ENCODE measurements at places on chromosomes 1 and 21. TPM values are rescaled to one million over a fixed set of nuclear protein-coding genes. Genes with fewer than 3 reads are reported as not detected.

TTC34 gene
- total RNA-seq, result 0.27 TPM

- no peak for ATAC-seq
Observed at GRCh38 chr1:3743421-3743820, 8.8 kb upstream of the CCDC27 start.

- ATAC-seq, result no peak
Observed at GRCh38 chr1:202227997-202228401, 34.4 kb downstream of the LGR6 start.

GRCh38 chr1:17966341-17966740 is 141.3 kb upstream of the IGSF21 start:
- no peak for ATAC-seq

PLEKHA6 gene
- total RNA-seq, result 30.3 TPM

- ATAC-seq, result no peak
Observed at GRCh38 chr1:74357150-74357549, 122.0 kb downstream of the TNNI3K start.

ADGRL4 gene
- total RNA-seq, result 0.47 TPM

GRCh38 chr1:65590279-65590678 is 169.8 kb downstream of the LEPR start:
- ATAC-seq, result no peak

- ATAC-seq, result peak; percentile 36
Observed at GRCh38 chr1:104136621-104137020, 386.9 kb downstream of the AMY1C start.

DNA sequence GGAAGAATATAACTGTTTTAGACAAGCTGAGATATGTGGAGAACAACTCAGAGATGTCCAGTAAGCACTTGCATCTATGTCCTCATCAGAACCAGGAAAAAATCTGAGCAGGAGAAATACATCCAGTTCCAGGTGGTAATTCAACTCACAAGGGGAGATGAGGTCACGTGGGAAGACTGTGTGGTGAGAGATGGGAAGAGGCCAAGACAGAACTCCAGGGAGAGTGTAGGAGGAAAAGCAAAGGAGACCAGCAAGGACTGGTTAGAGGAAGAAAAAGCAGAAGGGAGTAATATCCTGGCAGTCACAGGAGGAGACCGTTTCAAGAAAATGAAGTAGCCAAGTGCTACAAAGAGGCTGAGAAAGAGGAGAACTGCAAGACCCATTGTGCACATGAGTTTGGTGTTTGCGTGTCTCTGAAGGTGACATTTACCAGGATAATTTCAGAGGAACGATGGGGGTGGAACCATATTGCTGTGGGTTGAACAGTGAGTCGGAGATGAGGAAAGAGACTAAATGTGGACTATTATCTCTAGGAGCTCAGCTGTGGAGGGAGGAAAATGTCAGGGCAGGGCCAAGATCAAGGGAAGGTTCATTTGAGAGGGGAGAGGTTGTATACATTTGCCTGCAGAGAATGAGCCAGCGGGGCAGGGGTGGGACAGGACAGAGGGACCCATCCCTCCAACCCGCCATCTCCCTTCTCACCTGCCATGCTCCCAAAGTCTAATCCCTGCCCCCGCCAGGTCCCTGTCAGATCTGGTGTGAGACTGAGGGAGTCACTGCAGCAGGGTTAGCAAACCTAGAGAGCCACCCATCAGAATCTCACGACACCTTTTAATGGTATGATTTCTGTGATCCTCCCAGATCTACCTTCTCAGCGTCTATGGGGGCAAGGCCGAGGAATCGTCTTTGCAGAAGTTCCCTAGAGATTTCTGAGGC is 24.9 kb downstream of the SUSD4 start:
- no peak for ATAC-seq

DNA sequence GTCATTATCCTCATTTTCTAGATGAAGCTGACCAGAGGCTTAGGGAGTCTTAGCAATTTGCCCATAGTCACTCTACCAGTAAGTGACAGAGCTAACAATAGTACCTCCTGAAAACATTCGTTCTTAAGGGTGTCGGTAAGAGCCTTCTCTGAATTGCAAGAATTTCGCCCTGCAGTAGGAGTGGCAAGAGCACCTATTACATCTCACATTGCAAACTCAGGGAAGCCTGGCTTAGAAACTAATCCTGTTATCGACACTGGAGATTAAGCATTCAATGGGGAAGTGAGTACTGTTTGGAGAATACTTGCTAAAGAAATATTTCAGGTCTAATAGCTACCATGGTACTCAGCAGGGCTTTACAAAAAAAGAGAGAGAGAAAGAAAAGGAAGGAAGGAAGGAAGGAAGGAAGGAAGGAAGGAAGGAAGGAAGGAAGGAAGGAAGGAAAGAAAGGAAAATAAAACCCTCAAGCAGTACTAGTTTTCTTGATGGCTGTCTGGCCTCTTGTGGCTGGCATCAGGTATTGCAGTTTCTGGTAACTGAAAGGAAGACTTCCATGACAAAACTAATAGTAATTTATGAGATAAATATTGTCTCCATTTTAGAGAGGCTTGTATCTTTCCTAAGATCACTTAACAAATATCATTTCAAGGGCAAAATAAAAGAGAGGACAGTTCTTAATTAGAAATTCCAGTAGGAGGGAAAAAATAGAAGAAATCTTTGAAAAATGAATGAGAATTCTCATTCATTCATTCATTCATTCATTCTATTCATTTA is 10.4 kb downstream of the C1orf226 start:
- peak; percentile 61 for ATAC-seq

GRCh38 chr1:155657463-155657862 is 31.1 kb downstream of the YY1AP1 start:
- no peak for ATAC-seq

DNA sequence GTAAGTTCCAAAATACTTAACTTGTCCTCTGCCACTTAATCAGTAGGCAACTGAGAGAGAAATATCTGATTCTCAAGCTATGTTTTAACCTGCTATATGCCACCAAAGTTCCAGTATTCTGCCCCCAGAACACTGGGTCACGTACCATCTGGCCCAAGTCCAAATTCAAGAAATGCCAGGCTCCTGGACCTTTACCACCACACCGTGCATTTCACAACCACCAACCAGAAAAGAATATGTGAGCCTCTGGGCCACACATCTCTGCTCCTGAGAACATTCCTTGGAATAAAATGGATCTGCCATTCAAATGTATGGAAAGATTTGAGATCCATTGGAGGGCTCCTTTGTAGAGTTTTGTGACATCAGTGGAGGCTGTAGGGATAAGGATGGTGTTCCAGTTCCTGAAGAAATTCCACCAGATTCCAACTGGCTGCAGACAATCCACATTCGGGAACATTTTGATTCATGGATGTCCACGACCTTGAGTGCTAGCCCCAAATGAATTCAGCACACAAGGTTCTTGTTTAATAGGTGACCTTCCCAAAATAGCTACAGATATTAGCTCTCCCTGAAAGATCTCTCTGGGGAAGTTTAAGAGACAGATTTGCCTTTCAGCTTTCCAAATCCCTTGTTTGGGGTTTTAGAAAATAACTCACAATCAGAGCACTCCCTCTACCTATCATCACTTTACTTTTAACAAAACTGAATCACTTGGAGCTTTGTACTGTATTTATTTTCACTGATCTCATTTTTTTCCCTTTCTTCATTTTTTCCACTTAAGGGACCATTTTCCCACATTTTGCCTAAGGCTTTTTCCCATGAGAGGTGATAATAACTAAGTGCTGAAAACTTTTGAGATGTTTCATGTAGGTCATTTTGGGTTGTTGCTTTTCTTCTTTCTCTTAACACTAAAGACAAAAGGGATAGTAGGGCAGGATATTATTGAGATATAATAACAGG is 128.4 kb upstream of the ZC3H11B start:
- no peak for ATAC-seq

- no peak for ATAC-seq
Observed at GRCh38 chr1:25809929-25810328, 9.8 kb upstream of the MTFR1L start.

- ATAC-seq, result peak; percentile 92
Observed at GRCh38 chr1:32221980-32222755, at the start of the genes EIF3I and TMEM234. Gene EIF3I, plus strand, starts transcription at chr1:32222407. Its CDS starts 35 bp downstream, at chr1:32222442. Gene TMEM234, minus strand, starts transcription at chr1:32222353. Its CDS starts 31 bp downstream, at chr1:32222322.

DNM3 gene
- total RNA-seq, result 6.2 TPM

- ATAC-seq, result no peak
Observed at GRCh38 chr21:34284666-34285065, 79.1 kb upstream of the KCNE2 start.

FRRS1 gene
- total RNA-seq, result 7.5 TPM

DNA sequence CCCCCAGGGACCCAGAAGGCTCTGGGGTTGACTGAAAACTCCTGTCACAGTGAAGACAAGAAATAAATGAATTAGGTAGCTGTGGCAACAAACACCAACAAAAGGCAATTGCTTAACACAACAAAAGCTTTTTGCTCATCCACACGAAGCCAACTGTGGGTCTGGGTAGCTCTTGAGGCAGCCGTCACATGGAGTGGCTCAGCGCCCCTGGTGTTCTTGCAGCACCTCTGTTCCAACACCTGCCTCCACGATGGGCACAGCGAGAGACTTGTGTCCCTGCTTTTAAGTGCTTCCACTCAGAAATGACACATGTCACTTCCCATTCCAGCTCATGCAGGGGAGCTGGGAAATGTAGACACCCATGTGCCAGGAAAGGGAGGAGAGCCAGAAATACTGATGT is 364.5 kb upstream of the DUSP10 start:
- ATAC-seq, result peak; percentile 58

KCNJ15 gene
- 1.5 TPM for total RNA-seq

- ATAC-seq, result no peak
Observed at GRCh38 chr1:96515430-96515829, 206.2 kb upstream of the PTBP2 start.

Measured in motor neuron (in vitro differentiated cells).